ENCODE measurements at places on chromosomes 2 and 18. TPM values are rescaled to one million over a fixed set of nuclear protein-coding genes. Genes with fewer than 3 reads are reported as not detected.

DNA sequence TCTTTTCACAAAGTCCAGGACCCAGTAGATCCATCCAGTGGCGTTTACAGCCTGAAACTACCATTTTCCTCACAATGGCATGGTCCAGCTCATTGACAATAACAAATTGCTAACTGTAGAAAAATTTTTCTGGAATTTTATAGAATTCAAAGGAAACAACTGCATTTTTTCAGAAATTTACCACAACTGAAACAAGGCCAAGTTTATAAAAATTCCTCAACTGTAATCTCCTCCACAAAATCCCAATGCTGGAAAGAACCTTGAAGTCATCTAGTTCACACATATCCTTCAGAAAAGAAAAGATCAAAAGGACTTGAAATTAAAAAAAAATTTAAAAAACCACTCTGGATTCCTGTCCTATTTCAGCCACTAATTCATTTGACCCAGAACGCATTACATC is 226.0 kb upstream of the CTAGE1 start:
- no peak for DNase-seq

DNA sequence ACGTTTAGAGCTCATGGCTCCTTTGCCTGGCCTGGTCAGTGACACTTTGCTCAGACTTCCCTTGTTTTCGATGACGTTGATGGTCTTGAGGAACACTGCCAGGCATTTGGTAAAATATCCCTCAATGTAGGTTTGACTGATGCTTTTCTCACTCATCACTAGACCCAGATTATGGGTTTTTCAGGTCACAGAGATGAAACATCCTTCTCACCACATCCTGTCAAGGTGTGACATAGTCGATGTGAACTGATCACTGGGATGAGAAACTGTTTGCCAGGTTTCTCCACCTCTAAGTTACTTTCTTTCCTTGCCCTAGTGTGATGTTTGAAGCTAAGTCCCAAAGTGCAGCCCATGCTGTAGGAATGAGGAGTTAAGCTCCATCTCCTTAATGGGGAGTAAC is 81.5 kb downstream of the AFF3 start:
- DNase-seq = no peak

DNA sequence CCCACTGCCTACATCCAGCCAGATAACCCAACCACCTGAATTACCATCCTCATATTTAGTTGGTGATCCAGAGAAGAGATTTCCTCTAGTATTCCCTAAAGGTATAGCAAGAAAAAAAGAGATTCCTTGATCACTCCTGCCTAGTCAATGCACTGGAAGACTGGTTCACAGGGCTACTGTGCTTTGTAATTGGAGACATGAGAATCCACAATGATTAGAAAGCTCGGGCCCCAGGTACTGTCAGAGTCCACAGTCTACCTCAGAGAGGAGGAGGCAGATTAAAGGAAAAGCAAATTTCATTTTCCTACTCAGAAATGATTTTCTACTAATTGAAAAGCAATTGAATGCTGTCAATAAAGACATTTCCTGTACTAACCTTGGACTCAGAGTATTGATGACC is 22.3 kb downstream of the SULT1C3 start:
- DNase-seq = no peak

DNA sequence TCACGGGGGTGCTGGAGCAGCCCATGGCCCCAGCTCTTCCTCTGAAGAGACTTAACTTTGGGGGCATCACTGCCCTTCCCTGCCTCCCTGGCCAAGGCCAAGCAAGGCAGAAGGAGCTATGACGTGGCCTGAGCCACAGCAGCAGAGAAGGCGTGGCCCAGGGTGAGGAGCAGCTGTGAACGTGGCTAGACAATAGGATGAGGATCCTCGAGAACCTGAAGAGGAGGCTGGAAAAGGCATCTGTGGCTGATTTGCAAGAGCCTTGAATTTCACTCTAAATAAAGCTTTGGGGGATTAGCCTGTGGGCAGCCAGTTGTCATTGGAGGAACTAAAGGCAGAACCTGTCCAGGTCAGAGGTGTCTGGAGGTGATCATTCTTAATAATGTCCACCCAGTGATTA is 652.9 kb upstream of the ID2 start:
- DNase-seq = no peak

- DNase-seq = no peak
Measured at GRCh38 chr18:42765302-42765701, 350.2 kb downstream of the RIT2 start.

DNA sequence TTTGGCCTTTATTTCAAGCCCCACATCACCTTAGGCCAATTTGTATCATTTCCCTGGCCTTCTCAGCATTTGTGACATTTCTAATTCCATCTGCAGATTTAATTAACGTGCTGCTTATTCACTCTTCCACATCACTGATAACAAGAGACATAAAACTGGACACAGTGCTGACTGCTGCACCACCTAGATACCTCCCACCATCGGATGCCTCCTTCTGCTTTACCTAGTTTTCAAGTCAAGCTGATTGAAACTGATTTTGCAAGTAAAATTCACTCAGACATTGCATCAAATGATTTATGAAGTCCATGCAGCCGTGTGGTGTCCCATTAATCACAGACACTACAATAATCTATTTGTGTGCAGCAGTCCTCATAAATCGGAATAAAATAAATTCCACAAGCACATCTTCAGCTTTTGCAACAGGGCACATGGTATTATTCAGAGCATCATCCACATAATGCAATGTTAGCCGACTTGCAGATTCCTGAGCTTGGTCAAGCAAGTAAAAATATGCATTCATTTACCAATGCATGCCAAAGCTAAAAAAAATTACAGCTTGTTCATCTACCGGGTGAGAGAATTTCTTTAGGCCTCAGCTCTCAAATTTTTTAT is 15.9 kb upstream of the CRIM1 start:
- no peak for DNase-seq

- no peak for DNase-seq
Measured at GRCh38 chr2:36294316-36294721, 61.3 kb upstream of the CRIM1 start.

DNA sequence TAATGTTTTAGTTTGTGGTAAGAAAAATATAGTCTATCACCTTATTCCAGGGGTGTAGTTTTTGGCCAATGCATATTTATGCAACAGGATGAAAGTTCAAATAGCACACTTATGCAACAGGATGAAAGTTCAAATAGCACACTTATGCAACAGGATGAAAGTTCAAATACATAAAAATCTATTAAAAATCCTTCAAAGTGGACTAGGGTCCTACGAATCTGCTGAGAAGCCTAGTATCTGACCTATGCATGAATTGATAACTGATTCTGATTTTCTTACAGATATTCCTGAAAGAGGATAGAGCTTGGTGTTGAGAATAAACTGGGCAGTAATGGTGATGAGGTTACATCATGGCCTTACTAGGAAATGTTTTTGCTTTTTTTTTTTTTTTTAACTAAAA is 2.8 kb downstream of the PECR start:
- no peak for DNase-seq

- no peak for DNase-seq
Measured at GRCh38 chr18:67590571-67591141, 74.1 kb upstream of the DSEL start.

DNA sequence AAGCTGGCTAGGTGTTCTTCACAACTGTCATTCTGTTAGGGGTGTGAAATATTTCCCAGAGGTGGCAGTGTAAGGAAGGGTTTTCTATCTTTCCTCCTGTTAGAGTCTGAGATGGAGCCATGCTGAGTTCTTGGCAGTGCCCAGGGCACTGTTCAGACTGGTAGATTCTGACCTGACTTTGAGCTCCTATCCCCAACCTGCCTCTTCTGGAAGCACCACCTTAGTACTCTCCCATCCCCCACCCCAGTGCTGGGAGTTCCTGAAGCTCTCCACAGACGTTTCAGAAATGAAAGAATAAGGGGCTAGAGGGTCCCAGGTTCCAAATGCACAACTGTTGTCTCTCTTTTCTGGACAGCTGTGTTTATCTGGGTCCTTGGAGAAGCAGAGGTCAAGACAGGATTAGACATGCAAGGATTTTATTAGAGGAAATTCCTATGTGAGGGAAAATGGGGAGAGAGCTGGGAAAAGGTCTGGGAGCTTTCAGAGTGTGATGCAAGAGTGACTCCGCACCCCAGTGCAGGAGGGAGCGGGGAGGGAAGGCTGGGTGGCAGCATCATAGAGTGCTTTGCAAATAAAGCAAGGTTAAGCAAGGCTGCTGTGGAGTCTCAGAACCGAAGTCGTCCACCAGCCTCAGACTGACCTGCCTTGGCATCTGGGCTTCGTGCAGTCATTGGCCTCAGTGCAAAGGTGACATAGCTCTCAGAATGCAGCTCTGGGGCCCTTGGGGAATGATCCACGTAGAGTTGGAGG is 75.5 kb downstream of the SLC4A3 start:
- no peak for DNase-seq

DNA sequence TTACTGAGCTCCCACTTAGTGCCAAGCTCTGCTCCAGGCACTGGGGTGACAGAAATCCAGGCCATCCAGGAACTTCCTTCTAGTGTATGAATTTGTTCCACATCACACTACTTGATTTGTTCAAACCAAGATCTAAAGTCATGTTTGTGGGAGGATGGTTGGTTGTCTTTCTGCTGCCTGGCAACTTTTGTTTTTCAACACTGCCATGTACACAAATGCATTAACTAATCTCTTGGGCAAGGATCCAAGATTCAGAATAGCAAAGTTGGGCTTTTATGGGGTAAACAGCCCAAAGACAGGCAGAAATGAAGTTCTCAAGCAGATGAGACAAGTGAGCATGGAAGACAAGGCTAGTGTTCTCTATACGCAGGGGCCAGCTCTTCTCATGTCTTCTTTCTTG is 53.4 kb upstream of the PROKR1 start:
- no peak for DNase-seq

GRCh38 chr2:215442401-215442787 is 6.5 kb upstream of the FN1 start:
- DNase-seq = no peak

- peak; percentile 72 for DNase-seq
Measured at GRCh38 chr2:71742953-71743601, 289.7 kb downstream of the DYSF start.

The RAB27B gene
- total RNA-seq = under 0.01 TPM

The ADAM23 gene
- 12.5 TPM for total RNA-seq

The TUBA3E gene
- not detected for total RNA-seq

The EVX2 gene
- total RNA-seq = not detected

The COBLL1 gene
- 152 TPM for total RNA-seq

The CCL20 gene
- not detected for total RNA-seq

The RELCH gene
- 35.6 TPM for total RNA-seq

The TUBA4A gene
- total RNA-seq = 24.6 TPM

The WBP1 gene
- total RNA-seq = 70.0 TPM

The CCBE1 gene
- total RNA-seq = 1.0 TPM

The RGPD3 gene
- 0.44 TPM for total RNA-seq

The TACR1 gene
- total RNA-seq = 4.8 TPM

The RFTN2 gene
- total RNA-seq = 45.8 TPM

The CABLES1 gene
- total RNA-seq = 17.3 TPM
